ENCODE measurements at places on chromosomes 2 and 18.

DNA sequence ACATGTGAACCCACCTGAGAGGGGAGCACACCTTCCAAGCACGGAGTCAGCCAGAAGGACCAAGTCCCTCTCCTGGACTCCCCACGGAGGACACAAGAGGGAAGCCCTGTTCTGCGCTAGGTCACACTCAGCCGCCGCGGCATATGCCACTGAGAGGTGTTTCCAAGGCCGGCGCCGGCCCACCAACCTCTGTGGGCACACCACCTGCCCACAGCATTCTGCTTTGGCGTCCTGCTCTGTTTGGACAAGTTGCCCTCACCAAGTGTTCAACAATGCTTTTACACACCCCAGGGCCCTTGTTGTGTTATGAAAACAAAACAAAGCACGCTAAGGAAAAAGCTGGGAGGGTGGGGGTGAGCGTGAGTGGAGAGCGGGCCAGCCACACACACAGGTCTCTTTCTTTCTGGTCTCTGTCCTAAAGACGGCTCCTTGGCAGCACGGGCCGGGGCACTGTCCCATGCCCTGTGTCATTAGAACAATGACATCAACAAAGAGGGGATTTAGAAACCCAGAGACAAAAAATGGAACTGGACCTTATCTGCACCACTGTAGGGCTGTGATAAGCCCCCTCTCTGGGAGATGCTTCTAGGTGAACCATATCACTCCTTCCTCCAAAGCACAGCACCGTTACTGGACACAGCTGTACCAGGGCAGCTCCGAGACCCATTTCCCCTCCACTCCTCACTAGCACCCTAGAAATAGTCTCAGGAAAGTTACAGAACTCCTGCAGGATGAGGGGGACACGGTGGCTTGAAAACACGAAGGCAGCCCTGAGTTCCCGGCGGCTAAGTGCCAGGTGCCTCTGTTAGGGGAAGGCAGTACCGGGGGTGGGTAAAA lies 17.0 kb downstream of the SMAD7 start:
- H3K27me3 ChIP-seq: no peaks in the 10 kb centered on the region
- DNase-seq: no peak
- no peaks in the 10 kb centered on the region for H3K36me3 ChIP-seq
- H3K4me1 ChIP-seq: peaks cover 98% of the 10 kb centered on the region
- H3K4me3 ChIP-seq: peak overlapping the region; percentile 69

GRCh38 chr2:205540036-205540435 lies 142.3 kb upstream of the NRP2 start:
- no peaks in the 10 kb centered on the region for H3K36me3 ChIP-seq
- no peak overlapping the region for H3K4me3 ChIP-seq
- no peak overlapping the region for H3K27ac ChIP-seq
- no peaks in the 10 kb centered on the region for H3K27me3 ChIP-seq
- H3K4me1 ChIP-seq: peaks cover 19% of the 10 kb centered on the region

DNA sequence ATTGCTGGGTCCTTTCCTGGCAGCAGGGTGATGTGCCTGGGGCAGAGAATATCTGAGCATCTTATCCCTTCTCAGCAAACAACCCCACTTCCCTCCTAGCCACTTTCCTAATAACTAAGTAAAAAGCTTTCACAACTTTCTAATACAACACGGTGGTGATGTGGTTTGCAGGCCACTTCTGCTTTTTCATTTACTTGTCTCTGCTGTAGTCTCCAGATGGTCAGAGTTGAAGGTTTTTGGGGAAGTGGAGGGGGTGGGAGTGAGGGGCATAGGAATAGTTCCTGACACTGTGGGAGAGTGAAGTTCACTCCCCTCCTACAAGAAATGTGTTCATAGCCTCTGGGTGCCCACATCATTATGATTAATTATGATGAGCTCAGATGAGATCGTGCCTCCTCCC lies 11.6 kb downstream of the OXER1 start:
- no peak for DNase-seq
- H3K4me1 ChIP-seq: peaks cover 47% of the 10 kb centered on the region
- no peaks in the 10 kb centered on the region for H3K36me3 ChIP-seq
- H3K27ac ChIP-seq: peak overlapping the region; percentile 76

DNA sequence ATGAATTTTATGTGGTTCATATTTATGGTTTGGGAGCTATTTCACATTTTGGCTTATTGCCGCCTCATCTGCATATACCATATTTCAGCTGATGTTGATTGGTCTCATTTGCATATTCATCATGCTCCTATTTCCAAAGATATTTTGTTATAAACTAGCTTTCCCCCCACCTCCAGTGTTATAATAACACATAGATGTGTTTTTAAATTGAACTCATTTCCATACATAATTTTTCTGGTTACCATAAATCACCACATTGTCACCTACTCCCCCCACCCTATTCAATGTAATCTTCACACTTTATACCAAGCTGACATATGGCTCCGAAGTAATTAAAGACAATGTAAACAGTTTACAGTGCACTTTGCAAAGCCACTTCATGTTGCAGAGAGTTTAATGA lies 101.2 kb downstream of the FSHR start:
- no peaks in the 10 kb centered on the region for H3K4me1 ChIP-seq
- H3K36me3 ChIP-seq: no peaks in the 10 kb centered on the region
- H3K4me3 ChIP-seq: no peak overlapping the region
- H3K27me3 ChIP-seq: no peaks in the 10 kb centered on the region

DNA sequence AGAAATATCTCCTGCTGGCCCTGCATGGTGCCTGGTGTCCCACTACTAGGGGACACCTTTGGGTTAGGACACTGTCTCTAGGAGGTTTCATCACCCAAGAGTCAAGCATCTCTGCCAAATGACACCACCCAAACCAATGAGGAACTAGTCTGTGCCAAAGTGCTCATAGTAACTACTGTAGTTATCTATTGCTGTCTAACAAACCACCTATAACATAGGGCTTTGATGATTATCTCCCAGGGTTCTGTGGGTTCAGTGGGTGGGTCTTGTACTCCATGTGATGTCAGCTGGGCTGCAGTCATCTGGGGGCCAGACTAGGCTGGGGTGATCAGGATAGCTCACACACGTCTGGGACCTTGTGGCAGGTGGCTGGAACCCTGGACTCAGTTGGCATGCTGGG lies 59.8 kb downstream of the EPAS1 start:
- DNase-seq: no peak
- no peaks in the 10 kb centered on the region for H3K27me3 ChIP-seq
- H3K4me1 ChIP-seq: peaks cover 6% of the 10 kb centered on the region
- no peak overlapping the region for H3K27ac ChIP-seq
- no peak overlapping the region for H3K4me3 ChIP-seq
- no peaks in the 10 kb centered on the region for H3K36me3 ChIP-seq

GRCh38 chr2:75920859-75921551 lies 210.3 kb upstream of the GCFC2 start:
- H3K4me1 ChIP-seq: no peaks in the 10 kb centered on the region
- H3K27me3 ChIP-seq: no peaks in the 10 kb centered on the region
- H3K4me3 ChIP-seq: no peak overlapping the region
- no peak overlapping the region for H3K27ac ChIP-seq
- no peak for DNase-seq

- H3K4me1 ChIP-seq: peaks cover 77% of the 10 kb centered on the region
- no peaks in the 10 kb centered on the region for H3K27me3 ChIP-seq
- no peak overlapping the region for H3K4me3 ChIP-seq
- H3K36me3 ChIP-seq: peaks cover 25% of the 10 kb centered on the region
Observed at GRCh38 chr2:201244829-201245228, 15.5 kb upstream of the CASP8 start.

DNA sequence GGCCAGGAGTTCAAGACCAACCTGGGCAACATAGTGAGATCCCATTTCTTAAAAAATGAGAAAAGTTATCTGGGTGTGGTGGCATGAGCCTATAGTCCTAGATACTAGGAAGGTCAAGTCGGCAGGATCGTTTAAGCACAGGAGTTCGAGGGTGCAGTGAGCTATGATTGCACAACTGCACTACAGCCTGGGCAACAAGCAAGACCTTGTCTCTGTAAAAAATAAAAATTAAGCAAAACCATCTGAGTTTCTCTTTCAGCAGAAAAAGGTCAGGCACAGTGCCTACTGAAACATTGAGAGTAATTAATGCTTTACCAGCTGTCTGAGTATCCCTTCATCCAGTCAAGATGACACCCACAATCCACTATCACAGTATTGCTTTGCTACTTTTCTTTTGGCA lies 258.3 kb downstream of the MBD5 start:
- no peak overlapping the region for H3K27ac ChIP-seq
- H3K4me3 ChIP-seq: no peak overlapping the region
- no peak for DNase-seq
- H3K27me3 ChIP-seq: no peaks in the 10 kb centered on the region

DNA sequence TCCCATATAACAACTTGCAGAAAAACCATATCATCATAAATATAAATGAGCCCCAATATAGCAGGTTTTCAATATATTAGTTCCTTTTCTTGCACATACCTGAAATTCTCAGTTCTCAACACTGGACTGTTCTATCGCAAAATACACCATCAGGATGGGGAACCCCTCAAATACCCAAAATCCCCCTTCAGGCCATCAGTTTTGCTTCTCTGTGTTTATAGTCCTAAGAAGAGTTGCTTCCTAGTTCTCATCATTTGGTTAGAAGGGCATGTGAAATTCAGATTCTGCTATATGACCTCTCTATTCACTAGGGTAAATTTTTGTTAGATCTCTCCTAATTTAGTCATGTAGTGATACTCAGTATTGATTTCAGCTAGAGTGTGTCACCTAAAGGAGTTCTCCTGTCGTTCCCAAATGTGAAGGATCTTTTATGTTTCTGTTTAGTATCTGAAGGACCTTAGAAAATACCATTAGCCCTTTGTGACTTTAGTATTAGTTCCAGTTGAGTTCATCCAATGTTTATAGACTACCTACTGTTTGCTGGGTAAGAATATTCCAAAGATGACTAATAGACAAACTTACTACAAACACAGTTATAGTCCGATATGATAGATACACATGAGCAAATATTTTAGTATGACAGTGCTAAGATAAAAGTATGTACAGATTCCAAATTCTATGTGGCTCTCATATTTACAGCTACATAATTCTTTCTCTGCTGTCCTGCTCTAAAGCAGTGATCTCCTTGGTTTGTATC lies 115.8 kb downstream of the TTC27 start:
- no peaks in the 10 kb centered on the region for H3K4me1 ChIP-seq
- peaks cover 65% of the 10 kb centered on the region for H3K36me3 ChIP-seq
- no peak overlapping the region for H3K4me3 ChIP-seq
- no peaks in the 10 kb centered on the region for H3K27me3 ChIP-seq
- H3K27ac ChIP-seq: no peak overlapping the region

- no peaks in the 10 kb centered on the region for H3K4me1 ChIP-seq
- peaks cover 2% of the 10 kb centered on the region for H3K27me3 ChIP-seq
- H3K4me3 ChIP-seq: no peak overlapping the region
- H3K27ac ChIP-seq: no peak overlapping the region
- no peak for DNase-seq
Observed at GRCh38 chr2:209640358-209640757, 131.3 kb upstream of the UNC80 start.

- peaks cover 82% of the 10 kb centered on the region for H3K36me3 ChIP-seq
- no peaks in the 10 kb centered on the region for H3K27me3 ChIP-seq
- H3K4me3 ChIP-seq: no peak overlapping the region
- H3K27ac ChIP-seq: no peak overlapping the region
- DNase-seq: no peak
Observed at GRCh38 chr2:111148925-111149324, 28.2 kb downstream of the BCL2L11 start.

DNA sequence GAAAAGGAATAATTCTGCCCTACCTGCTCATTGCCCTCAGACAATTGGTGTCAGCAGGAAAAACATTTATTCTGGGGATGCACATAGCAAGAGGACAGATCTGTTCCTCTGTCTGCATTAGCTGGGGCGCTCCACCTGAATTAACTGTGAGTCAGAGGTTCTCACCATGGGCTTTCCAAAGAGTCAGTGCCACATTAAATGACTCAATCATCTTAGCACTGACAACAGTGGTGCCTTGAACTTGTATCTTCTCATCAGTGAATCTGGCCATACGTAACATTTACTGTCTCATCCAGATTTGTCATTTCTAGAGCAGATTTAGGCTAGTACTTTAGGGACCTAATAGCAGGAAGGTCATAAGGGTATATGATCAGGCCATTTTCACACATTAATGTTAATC lies 358.1 kb upstream of the CRIM1 start:
- no peaks in the 10 kb centered on the region for H3K4me1 ChIP-seq
- DNase-seq: no peak
- no peaks in the 10 kb centered on the region for H3K27me3 ChIP-seq
- H3K27ac ChIP-seq: no peak overlapping the region
- H3K4me3 ChIP-seq: no peak overlapping the region

GRCh38 chr2:10255189-10256030 lies 47.3 kb upstream of the HPCAL1 start:
- no peaks in the 10 kb centered on the region for H3K4me1 ChIP-seq
- no peaks in the 10 kb centered on the region for H3K36me3 ChIP-seq
- peaks cover 9% of the 10 kb centered on the region for H3K27me3 ChIP-seq
- H3K27ac ChIP-seq: no peak overlapping the region

DNA sequence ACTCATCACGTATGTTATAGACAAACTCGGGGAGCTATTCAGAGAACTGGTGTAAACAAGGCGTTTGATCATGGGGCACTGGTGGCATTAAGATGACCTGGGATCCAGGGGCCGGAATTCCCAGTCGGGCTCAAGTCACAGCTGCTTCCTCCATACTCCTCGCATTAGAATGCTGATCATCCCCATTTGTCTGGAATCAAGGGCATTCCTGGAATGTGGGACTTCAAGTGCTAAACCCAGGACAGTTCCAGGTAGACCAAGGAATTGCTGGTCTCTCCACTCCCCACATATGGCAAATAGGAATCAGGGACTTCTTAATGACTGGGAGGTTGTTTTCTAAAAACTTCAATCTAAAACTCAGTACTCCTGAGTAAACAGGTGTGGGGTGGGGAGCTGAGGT lies 355.7 kb upstream of the RAB6C start:
- DNase-seq: no peak
- H3K4me3 ChIP-seq: no peak overlapping the region
- H3K27me3 ChIP-seq: peaks cover 4% of the 10 kb centered on the region
- H3K36me3 ChIP-seq: no peaks in the 10 kb centered on the region
- no peak overlapping the region for H3K27ac ChIP-seq

GRCh38 chr2:217616936-217617335 lies 385.9 kb downstream of the TNS1 start:
- no peak for DNase-seq
- H3K27me3 ChIP-seq: no peaks in the 10 kb centered on the region
- H3K4me3 ChIP-seq: no peak overlapping the region
- H3K4me1 ChIP-seq: no peaks in the 10 kb centered on the region

GRCh38 chr2:240363746-240364581 lies 71.5 kb upstream of the GPC1 start:
- no peak for DNase-seq
- no peak overlapping the region for H3K4me3 ChIP-seq
- no peak overlapping the region for H3K27ac ChIP-seq
- no peaks in the 10 kb centered on the region for H3K36me3 ChIP-seq
- H3K4me1 ChIP-seq: no peaks in the 10 kb centered on the region

DNA sequence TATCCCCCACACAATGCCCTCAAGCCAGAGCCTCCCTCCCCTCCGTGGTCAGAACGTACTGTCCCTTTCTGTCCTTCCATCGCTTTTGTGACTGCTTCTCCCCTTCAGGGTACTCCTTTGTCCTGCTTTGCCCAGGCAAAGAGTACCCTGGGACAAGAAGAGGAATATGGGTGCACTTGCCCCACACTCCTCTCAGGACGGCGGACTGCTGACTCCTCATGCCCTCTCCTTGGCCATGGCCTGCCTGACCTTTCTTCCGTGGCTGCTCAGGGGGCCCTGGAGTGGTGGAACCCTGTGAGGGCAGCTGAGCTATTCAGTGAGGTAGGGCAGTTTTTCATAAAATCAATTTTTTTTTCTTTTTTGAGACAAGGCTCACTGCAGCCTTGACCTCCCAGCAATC lies 18.7 kb downstream of the C2orf74 start:
- H3K27me3 ChIP-seq: no peaks in the 10 kb centered on the region
- no peak for DNase-seq
- peak overlapping the region; percentile 15 for H3K27ac ChIP-seq
- no peak overlapping the region for H3K4me3 ChIP-seq
- H3K4me1 ChIP-seq: peaks cover 53% of the 10 kb centered on the region
- peaks cover 65% of the 10 kb centered on the region for H3K36me3 ChIP-seq

All from activated B cell treated with CpG ODN at 0.5 μM for 24 hours (primary cell).